Neural crest cell (in vitro differentiated cells): ENCODE measurements at places on chromosomes 5 and 9. TPM values are rescaled to one million over a fixed set of nuclear protein-coding genes. Genes with fewer than 3 reads are reported as not detected.

The PPP3R2 gene
- total RNA-seq: not detected in 2 replicates

The PRR16 gene
- not detected in 2 replicates for total RNA-seq

The FCN2 gene
- total RNA-seq: not detected in 2 replicates

The C5orf58 gene
- not detected in 2 replicates for total RNA-seq

The GRXCR2 gene
- not detected in 2 replicates for total RNA-seq

The SEMA4D gene
- total RNA-seq: 32.3 and 33.5 TPM in 2 replicates

- H3K36me3 ChIP-seq: no peaks in the 10 kb centered on the region
- H3K27me3 ChIP-seq: no peaks in the 10 kb centered on the region
- DNase-seq: no peak
- no peak overlapping the region for H3K27ac ChIP-seq
- H3K4me1 ChIP-seq: peaks cover 6% of the 10 kb centered on the region
Observed at GRCh38 chr5:163894645-163895044, 389.2 kb downstream of the MAT2B start.

DNA sequence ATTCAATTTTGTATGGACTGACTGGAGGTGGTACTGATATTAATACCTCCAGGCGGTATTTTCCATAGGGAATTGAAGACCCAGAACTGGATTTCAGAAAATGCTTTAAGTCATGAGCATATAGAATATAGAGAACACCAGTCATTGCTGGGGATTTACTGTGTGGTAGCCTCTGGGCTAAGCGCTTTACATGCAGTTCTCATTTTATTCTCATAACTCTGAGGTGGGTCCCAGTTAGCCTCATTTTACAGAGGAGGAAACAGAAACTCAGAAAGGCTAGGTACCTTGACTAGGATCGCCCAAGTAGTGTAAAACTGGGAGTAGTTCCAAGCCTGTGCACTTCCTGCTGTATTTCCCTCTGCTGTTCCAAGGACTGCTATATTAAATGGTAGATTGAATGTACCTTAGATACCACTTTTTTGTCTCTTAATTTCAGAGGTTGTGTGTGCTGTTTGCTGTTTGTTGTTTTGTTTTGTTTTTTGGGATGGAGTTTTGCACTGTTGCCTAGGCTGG is 13.8 kb downstream of the SLC44A1 start:
- no peak overlapping the region for H3K27ac ChIP-seq
- DNase-seq: no peak
- no peak overlapping the region for H3K4me3 ChIP-seq
- no peaks in the 10 kb centered on the region for H3K36me3 ChIP-seq

DNA sequence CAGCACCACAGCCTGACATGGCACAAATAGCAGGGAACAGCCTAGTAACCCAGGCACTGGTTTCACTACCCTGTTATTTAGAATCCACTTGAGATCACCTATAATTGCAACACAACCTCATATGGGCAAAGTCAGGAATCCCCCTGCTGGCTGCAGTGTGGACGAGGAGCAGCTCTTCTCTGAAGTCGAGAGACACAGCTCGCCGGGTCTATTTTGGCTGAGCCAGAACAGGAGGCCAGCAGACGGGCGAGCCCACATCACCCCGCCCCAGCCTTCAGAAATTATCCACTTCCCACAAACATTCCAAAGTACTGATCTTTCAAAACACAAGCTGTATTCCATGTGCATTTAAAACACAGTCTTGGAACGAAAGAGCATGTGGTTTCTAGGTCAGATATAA is 179.0 kb downstream of the ROR2 start:
- H3K4me3 ChIP-seq: no peak overlapping the region
- H3K36me3 ChIP-seq: peaks cover 5% of the 10 kb centered on the region
- no peak for DNase-seq
- H3K27me3 ChIP-seq: peaks cover 2% of the 10 kb centered on the region
- H3K27ac ChIP-seq: peak overlapping the region; percentile 10

DNA sequence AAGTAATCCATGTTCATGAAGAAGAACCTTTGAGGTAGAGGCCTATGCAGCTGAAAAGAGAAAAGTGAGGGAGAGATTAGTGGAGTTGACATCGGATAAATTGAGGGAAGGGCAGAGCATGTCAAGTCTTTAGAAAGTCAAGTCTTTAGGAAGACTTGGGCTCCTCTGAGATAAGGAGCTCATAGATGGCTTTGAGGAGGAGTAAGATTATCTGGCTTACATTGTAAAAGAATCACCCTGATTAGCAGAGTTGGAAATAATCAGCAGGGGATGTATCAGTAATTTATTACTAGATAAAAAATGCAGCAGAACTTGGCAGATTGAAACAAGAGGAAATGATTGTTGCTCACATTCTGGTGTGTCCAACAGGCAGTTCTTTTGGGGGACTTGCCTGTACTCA is 727.2 kb upstream of the WWC1 start:
- H3K4me1 ChIP-seq: peaks cover 19% of the 10 kb centered on the region
- DNase-seq: no peak
- H3K4me3 ChIP-seq: no peak overlapping the region
- H3K27me3 ChIP-seq: no peaks in the 10 kb centered on the region
- no peak overlapping the region for H3K27ac ChIP-seq

GRCh38 chr5:161846746-161847145 is 1.2 kb upstream of the GABRA1 start:
- H3K27me3 ChIP-seq: peaks cover 81% of the 10 kb centered on the region
- no peak overlapping the region for H3K27ac ChIP-seq
- peaks cover 19% of the 10 kb centered on the region for H3K4me1 ChIP-seq
- no peaks in the 10 kb centered on the region for H3K36me3 ChIP-seq

DNA sequence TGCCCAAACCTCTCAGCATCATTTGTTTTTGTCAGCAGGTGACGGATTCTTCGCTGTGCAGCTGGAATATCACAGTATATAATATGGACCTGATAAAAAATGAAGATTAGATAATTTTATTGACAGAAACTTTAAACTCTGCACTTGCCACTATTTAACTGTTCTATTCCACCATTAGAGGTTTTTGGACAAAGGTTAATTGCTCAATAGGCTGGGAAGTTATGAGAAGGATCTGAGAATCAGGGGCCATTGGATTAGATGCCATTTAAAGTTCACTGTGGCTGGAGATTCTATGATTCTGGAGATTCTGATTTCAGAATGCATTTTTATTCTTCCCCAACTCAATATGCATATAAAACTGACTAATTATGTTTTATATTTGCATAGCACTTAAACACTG is 59.8 kb upstream of the ANXA1 start:
- H3K36me3 ChIP-seq: no peaks in the 10 kb centered on the region
- DNase-seq: no peak
- no peaks in the 10 kb centered on the region for H3K4me1 ChIP-seq
- H3K27ac ChIP-seq: no peak overlapping the region
- no peaks in the 10 kb centered on the region for H3K27me3 ChIP-seq

GRCh38 chr9:3902631-3903030 is 376.8 kb upstream of the RFX3 start:
- peaks cover 9% of the 10 kb centered on the region for H3K4me1 ChIP-seq
- no peak overlapping the region for H3K27ac ChIP-seq
- H3K4me3 ChIP-seq: no peak overlapping the region
- H3K36me3 ChIP-seq: no peaks in the 10 kb centered on the region
- no peak for DNase-seq
- H3K27me3 ChIP-seq: no peaks in the 10 kb centered on the region

GRCh38 chr9:77798140-77798539 is 150.0 kb upstream of the GNA14 start:
- H3K4me3 ChIP-seq: no peak overlapping the region
- H3K36me3 ChIP-seq: peaks cover 12% of the 10 kb centered on the region
- H3K27me3 ChIP-seq: no peaks in the 10 kb centered on the region
- no peak overlapping the region for H3K27ac ChIP-seq

GRCh38 chr5:95759634-95760033 is 28.5 kb downstream of the RHOBTB3 start:
- DNase-seq: no peak
- no peak overlapping the region for H3K27ac ChIP-seq
- H3K4me3 ChIP-seq: no peak overlapping the region
- H3K4me1 ChIP-seq: peaks cover 4% of the 10 kb centered on the region
- peaks cover 4% of the 10 kb centered on the region for H3K36me3 ChIP-seq

GRCh38 chr9:69223605-69224004 is 49.5 kb downstream of the TJP2 start:
- no peaks in the 10 kb centered on the region for H3K27me3 ChIP-seq
- H3K27ac ChIP-seq: peak overlapping the region; percentile 85
- H3K4me1 ChIP-seq: no peaks in the 10 kb centered on the region
- H3K36me3 ChIP-seq: no peaks in the 10 kb centered on the region
- peak; percentile 41 for DNase-seq
- H3K4me3 ChIP-seq: no peak overlapping the region

- H3K4me3 ChIP-seq: no peak overlapping the region
- H3K36me3 ChIP-seq: peaks cover 23% of the 10 kb centered on the region
- no peak for DNase-seq
Observed at GRCh38 chr5:2556375-2556966, 195.0 kb downstream of the IRX2 start.
